T-cell (primary cell): ENCODE measurements at places on chromosomes 4 and X.

DNA sequence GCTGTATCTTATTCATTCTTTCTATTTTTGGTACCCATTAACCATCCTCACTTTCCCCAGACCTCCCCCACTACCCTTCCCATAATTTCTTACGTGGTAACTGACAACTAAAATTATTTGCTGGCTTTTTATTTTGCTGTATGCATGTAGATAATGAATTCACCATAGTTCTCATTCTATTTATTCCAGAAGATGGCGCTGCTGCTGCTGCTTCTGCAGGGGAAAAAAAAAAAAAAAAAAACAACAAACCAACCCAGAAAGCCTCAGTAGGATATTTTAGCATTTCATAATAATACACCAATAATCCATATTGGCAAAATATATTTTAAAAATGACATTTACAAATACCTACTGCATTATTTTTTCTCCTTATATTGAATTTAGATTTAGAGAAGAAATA is 416.6 kb upstream of the MAGEB18 start:
- no peak for DNase-seq

- DNase-seq, result no peak
These were observed 44.3 kb downstream of the TASL start for GRCh38 chrX:30533266-30533665.

- no peak for DNase-seq
These were observed 10.5 kb downstream of the SEPTIN11 start for GRCh38 chr4:76960014-76960413.

DNA sequence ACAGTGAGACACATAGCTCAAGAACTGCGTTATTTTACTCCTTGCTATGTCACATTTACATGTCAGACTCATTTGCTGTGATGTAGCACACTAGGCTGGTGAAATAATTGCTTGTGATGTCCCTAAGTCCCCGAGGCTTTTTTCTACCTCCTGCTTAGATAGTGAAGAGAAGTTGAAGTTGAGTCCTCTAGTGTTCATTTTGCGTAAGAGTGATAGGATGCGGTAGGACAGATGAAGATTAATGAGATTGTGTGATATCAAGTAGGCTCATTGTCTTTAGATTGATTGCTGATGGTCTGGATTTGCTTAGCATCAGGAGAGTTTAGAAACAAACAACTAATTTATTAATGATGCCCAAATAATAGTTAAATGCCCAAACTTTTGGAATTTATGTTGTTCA is 173.6 kb upstream of the NUDT6 start:
- no peak for DNase-seq

DNA sequence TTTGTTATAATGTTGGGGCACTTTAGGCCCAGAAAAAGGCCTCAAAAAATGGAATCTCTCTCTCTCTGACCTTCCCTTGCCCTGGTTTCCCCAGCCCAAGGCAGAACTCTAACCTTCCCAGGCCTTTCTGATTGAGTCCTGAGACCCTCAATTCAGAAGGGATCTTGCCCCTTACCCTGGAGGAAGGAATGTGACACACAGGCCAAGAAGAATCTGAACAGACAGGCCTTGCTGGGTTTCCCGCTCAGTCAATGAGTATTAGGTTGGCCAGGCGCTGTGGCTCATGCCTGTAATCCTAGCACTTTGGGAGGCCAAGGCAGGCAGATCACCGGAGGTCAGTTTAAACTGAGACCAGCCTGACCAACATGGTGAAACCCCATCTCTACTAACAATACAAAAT is 27.6 kb downstream of the ELOVL6 start:
- DNase-seq, result no peak

DNA sequence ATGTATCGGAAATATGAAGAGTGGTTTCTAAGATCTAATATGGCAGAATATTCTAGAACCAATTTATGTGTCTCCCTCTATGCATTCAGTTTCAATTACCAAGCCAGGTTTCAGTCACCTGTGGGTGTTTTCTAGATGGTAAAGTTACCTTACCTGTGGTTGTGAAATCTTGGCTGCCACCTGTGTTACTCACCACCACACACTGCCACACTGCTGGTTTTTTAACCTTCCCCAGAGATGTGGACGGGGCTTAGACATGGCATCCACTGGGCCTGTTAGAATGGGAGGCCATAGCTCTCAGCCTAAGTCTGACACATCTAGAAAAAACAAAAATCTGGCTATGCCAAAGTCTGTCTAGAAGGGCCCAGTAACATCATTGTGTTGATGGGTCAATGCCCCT is 896.5 kb upstream of the PABPC4L start:
- no peak for DNase-seq

DNA sequence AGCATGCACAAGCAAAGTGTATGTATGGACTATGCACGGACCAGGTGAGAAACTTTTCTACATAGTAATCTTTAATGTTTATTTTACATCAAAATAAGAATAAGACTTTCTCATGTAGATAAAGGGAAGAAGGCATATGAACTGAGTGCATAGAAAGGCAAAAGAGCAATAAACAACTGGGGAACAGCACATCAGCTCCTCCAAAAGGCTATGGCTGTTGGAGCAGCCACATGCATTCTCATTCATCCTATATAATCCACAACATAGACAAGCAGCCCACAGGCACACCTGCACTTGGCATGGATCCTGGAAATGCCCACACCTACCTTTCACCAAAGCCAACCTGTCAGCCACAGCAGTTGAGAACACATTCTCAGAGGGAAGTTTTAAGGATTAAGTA is 586.9 kb upstream of the INTU start:
- no peak for DNase-seq

DNA sequence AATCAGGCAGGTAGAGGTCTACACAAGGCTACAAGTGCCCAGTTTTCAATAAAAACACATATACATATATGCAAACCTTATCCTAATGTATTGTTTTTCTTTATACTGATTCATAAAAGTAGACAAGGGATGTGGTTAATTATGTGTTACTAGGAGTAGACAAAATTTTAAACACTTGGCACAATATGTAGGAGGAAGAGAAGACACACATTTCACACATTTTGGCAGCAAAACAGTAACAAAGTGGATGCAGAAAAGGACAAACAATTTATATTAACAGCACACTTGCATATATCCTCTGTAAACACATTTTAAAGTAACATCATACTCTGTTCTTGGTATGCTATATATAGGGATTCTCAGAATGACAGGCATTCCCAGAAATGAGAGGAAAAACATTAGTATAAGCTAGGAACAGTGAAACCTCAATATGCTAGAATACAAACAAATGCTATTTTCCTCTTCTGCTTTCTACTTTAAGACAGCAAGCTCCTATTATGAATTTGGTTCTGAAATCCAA is 63.8 kb downstream of the GPRIN3 start:
- DNase-seq, result no peak

DNA sequence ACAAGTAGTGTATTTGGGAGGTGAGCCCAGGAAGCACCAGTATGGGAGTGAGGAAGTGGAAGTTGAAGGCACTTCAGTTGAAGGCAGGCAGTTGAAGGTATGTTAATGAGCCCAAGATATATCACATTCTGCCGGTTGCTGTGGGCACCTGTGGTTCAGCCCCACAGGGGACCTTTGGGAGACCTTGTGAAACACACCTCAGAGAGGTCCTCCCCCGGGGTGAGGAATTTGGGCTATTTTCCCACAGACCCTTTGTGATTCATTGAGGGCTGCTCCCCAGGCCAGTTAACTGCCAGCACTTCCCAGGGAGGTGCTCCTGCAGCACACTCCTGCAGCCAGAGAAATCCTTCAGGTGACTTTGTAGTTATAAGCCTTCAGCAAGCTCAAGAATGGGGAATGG is 45.9 kb downstream of the PTCHD1 start:
- no peak for DNase-seq
